ENCODE measurements at places on chromosomes 7 and 10. TPM values are rescaled to one million over a fixed set of nuclear protein-coding genes. Genes with fewer than 3 reads are reported as not detected.

CLRN3 gene
- polyA plus RNA-seq: not detected

DNA sequence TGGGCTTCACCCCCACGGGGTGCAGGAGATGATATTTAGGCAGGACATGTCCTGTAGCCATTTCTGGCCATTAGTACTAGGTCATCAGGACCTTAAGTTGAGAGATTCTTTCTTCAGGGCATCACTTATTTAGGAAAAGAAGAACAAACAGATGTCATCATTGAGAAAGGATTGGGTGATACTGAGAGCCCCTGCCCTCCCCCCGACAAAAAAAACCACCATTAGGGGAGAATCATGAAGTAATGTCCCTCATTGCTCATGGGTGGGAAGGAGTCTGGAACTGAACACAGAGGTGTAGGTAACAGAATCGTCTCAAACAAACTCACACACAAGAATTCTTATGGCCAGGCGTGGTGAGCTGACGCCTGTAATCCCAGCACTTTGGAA, 6.4 kb upstream of the ORAI2 start:
- no peak for DNase-seq

FOXI2 gene
- not detected for polyA plus RNA-seq

- no peak for DNase-seq
Measured at GRCh38 chr10:108583877-108584276, 1339.4 kb downstream of the XPNPEP1 start.

- DNase-seq: no peak
Measured at GRCh38 chr7:157760004-157760730, 423.4 kb downstream of the DNAJB6 start.

DNA sequence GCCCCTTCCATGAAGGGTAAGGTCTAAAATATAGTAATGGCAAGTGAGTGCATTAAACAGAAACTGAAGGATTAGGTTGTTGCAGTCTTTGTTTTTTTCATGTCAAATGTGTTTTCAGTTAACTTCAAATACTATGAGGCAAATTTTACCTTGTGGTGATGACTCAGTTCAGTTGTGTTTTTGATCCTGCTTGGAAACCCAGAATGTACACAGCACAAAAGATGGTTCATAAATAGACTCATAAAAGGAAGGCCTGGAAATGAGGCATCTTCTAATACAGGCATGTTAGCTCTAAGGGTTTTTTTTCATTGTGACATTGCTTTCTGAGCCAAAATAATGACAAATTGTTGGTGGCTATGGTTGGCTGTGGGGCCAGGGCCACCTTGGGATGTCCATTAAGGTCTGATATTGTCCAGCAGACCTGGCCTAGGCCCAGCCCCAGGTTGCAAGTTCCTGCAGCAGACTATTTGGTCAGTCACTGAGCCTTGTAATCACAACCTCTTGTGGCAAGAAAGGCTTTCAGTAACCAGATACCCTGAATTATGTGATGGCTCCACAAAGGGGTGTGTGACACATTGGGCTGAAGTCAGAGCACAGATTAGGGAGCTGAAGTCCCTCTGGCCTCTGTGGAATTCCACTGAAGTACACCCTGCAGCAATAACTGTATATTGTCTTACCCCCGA, 69.0 kb upstream of the SAMD8 start:
- no peak for DNase-seq

HYAL4 gene
- polyA plus RNA-seq: not detected

DNA sequence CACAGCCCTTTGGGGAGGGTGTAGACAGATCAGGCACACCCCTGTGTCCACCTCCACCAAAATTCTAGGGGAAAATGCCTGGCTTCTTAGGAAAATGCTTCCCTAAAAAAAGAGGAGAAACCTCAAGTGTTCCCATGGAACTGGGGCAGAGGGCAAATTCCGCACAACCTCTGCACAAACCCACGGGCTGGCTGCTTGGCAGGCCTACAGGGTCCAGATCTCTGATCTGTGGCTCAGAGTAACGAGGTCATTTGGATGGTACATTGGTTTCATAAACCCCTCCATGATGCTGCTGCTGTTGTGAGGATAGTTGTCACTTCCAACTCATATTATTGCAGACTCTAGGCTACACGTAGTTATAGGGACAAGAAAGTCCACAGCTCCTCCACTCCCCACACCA, 16.0 kb downstream of the LGI1 start:
- DNase-seq: no peak

DNA sequence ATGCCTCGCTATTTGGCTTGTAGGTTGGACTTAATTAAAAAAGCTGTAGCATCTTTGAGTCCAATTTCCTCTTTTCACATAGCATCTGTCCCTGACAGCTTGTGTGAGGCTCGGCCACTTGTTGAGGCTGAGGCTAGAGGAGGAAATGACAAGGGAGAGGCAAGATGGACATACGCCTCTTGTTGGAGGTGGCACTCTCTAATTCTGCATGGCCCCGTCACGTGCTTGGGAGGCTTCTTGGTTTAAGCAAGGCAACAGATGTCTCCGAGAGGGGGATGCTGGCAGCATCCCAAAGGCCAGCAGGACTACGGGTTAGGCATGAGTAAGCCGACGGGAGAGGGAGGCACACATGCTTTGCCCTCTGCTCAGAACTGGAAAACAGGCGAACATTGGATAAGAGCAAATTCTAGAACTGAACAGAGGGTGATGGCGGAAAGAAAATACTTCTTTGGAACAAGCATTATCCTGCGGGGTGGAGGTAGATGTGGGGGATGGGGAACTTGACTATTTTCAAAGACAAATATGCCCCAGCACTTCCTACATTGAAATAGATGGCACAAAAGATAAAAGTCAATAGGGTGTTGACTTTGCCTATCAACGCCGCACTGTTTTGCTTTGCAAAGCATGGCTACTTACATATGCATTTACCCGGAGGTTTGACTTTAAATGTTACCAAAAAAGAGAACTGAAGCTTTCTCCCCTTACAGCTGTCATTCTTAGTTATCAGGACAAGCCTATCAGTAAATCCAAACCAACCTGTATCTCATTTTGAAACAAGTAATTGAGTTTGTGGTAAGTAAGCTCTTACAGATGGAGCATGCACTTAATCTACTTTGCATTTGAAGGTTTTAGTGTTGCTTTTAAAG, 94.8 kb downstream of the CHN2 start:
- no peak for DNase-seq

IDI2 gene
- polyA plus RNA-seq: not detected

DNA sequence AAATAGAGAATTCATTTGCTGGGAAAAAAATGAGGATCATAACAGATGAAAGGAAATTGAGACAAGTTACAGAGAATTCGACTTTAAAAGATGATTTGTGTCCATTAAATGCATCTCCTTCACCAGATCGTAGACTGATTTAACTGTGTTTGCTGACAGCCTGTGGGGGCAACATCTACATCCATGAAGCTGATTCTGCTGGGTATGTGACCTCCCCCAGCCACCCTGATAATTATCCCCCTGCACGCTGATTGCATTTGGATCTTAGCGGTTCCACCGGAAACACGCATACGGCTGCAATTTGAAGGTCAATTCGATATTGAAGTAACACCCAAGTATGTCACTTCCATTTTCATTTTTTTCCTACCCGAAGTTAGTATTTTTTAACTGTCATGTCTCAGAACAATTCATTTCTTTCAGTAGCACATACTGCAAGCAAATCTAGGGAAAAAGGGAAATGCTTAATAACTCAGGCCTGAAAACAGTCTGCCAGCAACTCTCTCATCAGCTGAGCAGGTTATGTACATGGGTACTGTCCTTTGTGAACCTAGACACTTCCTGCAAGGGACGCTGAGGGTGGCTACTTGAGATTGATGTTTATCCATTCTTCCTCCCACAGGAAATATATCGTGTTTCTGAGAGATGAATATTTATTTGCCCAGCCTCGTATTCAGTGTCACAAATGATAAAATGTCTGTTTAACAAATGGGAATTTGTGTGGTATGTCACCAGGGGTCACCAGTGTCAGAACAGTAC, 134.9 kb downstream of the ZNF22 start:
- DNase-seq: no peak

DNA sequence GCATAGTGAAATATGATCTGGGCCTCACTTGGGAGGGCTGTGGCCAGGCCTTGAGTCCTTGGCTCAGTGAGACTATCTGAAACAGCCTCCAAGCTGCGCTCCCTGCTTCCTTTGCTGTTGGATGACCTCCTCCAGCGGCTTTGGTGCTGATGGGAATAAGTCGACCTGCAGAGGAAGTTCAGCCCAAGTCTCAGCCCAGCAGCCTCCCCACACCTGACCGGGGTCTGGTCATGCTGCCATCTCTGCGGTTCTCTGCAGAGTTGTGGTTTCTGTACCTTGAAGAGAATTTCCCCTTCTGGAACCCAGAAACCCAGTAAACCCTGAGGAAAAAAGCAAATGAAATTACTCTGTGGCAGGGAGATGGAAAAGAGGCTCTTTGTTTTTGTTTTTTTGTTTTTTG, 4.6 kb upstream of the RBAK start:
- no peak for DNase-seq

POU6F2 gene
- polyA plus RNA-seq: not detected

MLXIPL gene
- not detected for polyA plus RNA-seq

POMZP3 gene
- 10.9 TPM for polyA plus RNA-seq

SPDYE9 gene
- polyA plus RNA-seq: 0.12 TPM

DNA sequence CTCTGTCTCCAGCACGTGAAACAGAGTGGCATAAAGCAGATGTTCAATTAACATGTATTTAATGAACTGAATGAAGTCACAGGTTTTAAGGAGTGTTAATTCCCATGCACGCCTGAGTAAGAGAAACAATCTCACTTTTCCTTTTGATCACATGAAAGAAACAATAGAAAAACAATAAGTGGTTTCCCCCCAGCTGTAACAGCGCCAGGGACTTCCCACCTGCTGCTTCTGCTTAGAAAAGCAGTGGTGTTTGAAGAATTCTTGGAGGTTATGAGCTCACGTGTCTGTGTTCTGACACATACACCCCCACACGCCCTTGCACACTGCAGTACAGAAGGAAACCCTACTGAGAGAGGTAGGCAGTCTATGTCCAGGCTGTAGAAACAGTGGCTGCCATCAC, 51.3 kb upstream of the FRMD4A start:
- DNase-seq: no peak

- no peak for DNase-seq
Measured at GRCh38 chr7:106536079-106536478, 124.9 kb downstream of the CCDC71L start.

- DNase-seq: no peak
Measured at GRCh38 chr7:93133005-93133404, 15.2 kb downstream of the SAMD9L start.

POT1 gene
- 21.9 TPM for polyA plus RNA-seq

DNA sequence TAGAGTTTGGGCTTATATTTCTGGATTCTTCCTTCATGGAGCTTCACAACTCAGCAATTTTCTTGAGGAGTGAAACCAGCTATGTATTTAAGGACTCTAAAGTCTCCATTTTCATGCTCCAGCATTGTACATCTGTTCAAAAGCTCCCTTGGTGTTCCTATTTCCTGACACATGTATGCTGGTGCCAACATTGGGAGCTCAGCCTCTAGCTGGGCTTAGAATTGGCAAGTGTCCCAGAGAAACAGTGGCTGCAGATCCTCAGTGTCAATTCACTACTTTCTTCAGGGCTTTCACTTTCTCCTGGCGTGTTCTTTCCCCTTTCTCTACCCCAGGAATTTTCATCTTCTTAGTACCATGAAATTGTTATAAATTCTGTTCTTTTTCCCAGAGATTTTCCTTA, 103.1 kb downstream of the ZNF467 start:
- no peak for DNase-seq

HOXA13 gene
- polyA plus RNA-seq: not detected

- no peak for DNase-seq
Measured at GRCh38 chr10:124694481-124695220, 49.5 kb downstream of the FAM53B start.

DNA sequence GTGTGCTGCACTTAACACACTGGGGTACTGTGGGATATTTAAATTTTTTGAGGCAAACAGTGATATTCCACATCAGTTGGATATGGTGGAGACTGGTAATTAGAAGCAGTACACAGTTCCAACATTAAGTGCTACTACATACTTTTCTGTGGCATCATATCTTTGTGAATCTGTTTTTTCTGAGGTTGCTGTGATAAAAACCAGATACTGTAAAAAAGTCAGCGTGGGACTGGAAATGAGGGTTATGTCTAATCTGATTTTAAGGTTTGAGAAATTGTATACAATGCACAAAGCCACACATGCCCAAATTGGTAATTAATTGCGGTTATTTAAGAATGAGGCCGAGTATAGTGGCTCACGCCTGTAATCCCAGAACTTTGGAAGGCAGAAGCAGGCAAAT, 41.2 kb downstream of the TBC1D12 start:
- no peak for DNase-seq

DNA sequence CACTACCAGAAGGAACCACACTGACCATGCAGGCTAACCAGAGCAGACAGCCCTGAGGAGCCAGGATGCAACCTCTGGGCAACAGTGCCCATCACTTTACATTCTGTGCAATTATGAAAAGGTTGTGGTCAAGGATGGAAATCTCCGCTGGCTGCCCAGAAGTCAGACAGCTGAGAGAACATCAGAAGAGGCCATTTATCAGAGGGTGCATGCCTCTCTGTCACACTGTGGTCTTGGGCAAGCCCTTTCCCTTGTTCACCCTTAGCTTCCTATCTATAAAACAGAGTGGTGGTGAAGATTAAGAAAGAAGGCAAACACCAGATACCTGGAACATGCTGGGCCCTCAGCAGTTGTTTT, 120.7 kb upstream of the GDF10 start:
- DNase-seq: peak; percentile 15

SP8 gene
- polyA plus RNA-seq: not detected

- DNase-seq: no peak
Measured at GRCh38 chr10:15118615-15119014, 21.5 kb downstream of the RPP38 start.

BUB3 gene
- polyA plus RNA-seq: 203 TPM

GRCh38 chr7:89123871-89124270, 328.3 kb upstream of the TEX47 start:
- DNase-seq: no peak

GRCh38 chr7:3265388-3265787, 35.7 kb upstream of the SDK1 start:
- no peak for DNase-seq

DNA sequence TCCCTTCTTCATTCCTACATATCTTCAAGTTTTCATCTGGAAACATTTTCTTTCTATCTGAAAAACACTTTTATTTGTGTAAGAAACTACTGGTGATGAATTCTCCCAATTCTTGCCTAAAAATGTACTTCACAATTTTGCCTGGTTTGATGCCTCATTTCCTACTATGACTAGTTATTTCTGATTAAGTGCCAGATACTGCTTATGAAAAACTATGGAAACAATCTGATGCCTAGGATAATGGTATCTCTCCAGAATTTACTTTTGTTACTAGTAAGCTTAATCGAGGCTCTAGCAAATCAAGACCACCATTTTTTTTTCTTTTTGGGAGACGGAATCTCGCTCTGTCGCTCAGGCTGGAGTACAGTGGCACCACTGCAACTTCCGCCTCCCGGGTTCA, 31.3 kb downstream of the CACUL1 start:
- no peak for DNase-seq

ADRB1 gene
- polyA plus RNA-seq: 0.12 TPM

DNA sequence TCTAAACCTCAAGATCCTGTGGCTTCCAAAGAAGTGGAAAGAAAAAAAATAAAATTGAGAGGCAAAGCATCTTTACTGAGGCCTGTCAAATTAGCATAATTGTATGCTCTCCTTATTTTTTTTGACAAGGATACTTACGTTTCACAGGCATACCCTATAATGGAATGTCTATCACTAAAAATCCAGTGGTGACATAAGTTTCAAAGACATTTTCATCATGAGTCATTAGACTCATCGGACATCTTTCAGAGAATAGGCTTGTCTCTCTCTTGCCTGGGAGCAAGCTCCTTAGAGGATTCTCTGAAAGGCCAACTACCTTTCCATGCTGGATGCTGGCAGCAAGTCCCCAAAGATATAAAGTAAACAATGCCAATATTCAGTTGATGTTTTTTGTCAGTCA, 380.7 kb upstream of the STEAP1 start:
- no peak for DNase-seq

ACSL5 gene
- 63.9 TPM for polyA plus RNA-seq

Measured in immature natural killer cell (primary cell).